Calu3 (cell line): ENCODE measurements at places on chromosomes 5 and 9. TPM values are rescaled to one million over a fixed set of nuclear protein-coding genes. Genes with fewer than 3 reads are reported as not detected.

The IL33 gene
- 0.64 and 1.9 TPM in 2 replicates for total RNA-seq

The CDKN2B-AS1 gene
- total RNA-seq, result 8.9 and 10.5 TPM in 2 replicates

DNA sequence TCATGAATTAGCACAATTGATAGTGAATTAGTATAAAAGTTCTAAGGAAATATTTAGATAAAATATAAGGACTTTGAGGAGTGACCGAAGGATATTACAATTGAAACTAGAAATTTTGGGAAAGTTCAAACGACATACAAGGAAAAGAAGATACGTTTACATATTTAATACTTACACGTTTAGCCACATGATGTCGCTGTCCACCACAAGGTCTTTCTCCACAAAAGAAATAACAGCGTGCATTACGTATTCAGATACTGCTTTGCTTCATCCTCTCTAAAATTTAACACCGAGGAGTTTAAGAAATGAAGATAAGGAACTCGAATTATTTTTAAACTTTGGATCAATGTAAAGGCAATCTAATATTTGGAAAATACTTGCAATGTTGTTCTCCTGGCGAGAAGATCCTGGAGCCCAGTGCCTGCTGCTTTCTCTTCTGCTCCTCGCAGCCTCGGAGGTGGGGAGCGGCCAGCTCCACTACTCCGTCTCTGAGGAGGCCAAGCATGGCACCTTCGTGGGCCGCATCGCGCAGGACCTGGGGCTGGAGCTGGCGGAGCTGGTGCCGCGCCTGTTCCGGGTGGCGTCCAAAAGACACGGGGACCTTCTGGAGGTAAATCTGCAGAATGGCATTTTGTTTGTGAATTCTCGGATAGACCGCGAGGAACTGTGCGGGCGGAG lies at the start of gene PCDHA3:
PCDHA3 (plus strand) TSS at position 242 of the 678 bp plus-strand sequence.
- H3K4me1 ChIP-seq, result no peaks in the 10 kb centered on the region
- H3K4me3 ChIP-seq, result no peak within 1 kb of the TSS
- no peak within 1 kb of the TSS for H3K27ac ChIP-seq
- H3K36me3 ChIP-seq, result peaks cover 5% of the 10 kb centered on the region

GRCh38 chr9:72912476-72913381 lies 40.1 kb downstream of the ALDH1A1 start:
- H3K36me3 ChIP-seq, result no peaks in the 10 kb centered on the region
- H3K4me3 ChIP-seq, result no peak overlapping the region
- H3K27me3 ChIP-seq, result no peaks in the 10 kb centered on the region

- no peak overlapping the region for H3K27ac ChIP-seq
- no peak overlapping the region for H3K4me3 ChIP-seq
- no peaks in the 10 kb centered on the region for H3K4me1 ChIP-seq
- no peak for DNase-seq
- H3K27me3 ChIP-seq, result no peaks in the 10 kb centered on the region
Measured at GRCh38 chr5:37120270-37120669, 128.9 kb downstream of the CPLANE1 start.

DNA sequence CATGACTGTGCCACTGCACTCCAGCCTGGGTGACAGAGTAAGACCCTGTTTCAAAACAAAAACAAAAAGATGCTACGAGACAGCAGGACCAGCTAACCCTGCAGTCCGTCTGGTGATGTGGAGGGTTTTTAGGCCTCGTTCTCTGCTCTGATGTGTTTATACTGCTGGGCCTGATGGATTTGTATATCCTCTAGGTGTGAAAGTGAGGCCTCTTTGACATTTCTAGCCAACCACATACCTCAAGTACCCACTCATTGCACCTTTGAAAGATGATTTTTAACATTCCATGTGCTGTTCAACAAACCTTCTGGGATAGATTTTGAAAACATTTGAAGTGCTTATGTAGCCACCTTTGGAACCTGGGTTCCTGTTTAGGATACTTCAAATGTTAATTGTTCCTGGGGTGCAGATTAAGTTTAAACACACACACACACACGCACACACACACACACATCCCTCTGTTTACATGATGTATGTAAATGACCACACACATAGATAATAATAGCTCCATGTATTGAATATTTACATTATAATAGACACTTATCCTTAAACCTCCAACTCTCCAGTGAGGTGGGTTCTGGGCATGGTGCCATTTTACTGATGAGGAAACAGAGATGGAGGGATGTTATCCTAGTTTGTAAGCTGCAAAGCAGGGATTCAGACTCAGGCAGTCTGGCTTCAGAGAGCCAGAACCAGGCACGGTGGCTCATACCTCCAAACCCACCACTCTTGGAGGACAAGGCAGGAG lies 48.8 kb upstream of the GOLPH3 start:
- H3K36me3 ChIP-seq, result peaks cover 13% of the 10 kb centered on the region
- peaks cover 35% of the 10 kb centered on the region for H3K4me1 ChIP-seq
- no peak for DNase-seq
- no peak overlapping the region for H3K4me3 ChIP-seq

DNA sequence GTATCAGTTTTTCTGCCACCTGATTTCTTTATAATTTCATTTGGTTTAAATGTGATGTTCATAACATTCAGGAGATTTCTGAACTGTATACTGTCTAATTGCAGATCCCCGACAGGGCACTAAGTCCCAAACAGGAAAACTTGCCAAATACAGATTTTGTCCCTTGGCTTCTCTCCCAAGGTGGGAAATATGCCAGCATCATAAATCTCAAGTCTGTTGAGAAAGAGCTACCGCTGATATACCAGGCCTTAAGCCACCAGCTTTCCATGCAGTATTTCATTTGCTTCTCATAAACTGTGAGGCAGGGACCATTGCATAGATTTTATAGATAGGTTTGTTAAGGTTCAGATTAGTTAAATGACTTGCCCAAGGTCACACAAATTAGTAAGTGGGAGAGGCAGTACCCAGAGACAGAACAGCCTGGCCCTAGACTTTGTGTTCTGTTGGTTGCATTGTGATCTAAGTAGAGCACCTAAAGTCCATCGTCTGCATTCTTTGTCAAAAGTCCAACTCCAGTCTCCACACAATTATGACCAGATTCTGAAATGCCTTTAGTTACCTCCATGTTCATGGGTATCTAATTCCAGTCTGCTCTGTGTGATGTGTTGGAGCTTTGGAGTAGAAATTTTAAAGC lies 16.2 kb downstream of the GPR21 start:
- H3K27me3 ChIP-seq, result no peaks in the 10 kb centered on the region
- H3K4me1 ChIP-seq, result no peaks in the 10 kb centered on the region
- DNase-seq, result no peak
- no peaks in the 10 kb centered on the region for H3K36me3 ChIP-seq

GRCh38 chr5:38442247-38442573 lies 114.2 kb downstream of the LIFR start:
- H3K27me3 ChIP-seq, result peaks cover 59% of the 10 kb centered on the region
- no peak overlapping the region for H3K27ac ChIP-seq
- no peaks in the 10 kb centered on the region for H3K36me3 ChIP-seq
- H3K4me3 ChIP-seq, result no peak overlapping the region

- DNase-seq, result no peak
- no peaks in the 10 kb centered on the region for H3K36me3 ChIP-seq
- H3K4me1 ChIP-seq, result no peaks in the 10 kb centered on the region
Measured at GRCh38 chr5:151196556-151197290, 27.2 kb downstream of the CCDC69 start.

DNA sequence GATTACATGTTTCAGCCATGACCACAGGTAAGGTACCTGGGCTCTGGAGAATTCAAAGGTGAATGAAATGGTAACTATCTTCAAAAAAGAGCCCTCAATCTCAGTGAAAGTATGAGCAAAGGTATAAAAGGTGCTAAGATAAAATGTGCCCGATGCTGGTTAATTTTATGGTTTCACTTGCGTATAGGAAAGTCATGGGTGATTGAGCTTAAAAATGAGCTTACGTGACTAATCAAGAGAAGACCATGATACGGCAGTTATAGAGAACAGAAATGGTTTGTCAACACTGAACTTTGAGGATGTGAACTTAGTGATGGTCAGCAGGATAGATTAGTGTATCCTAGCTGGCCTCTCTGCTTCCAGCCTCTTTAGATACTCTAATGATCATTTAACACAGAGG lies 320.1 kb downstream of the DEPDC1B start:
- no peaks in the 10 kb centered on the region for H3K4me1 ChIP-seq
- no peak for DNase-seq
- H3K27me3 ChIP-seq, result peaks cover 11% of the 10 kb centered on the region
- no peak overlapping the region for H3K4me3 ChIP-seq
- H3K36me3 ChIP-seq, result no peaks in the 10 kb centered on the region
